ENCODE measurements at places on chromosomes 12 and 14. TPM values are rescaled to one million over a fixed set of nuclear protein-coding genes. Genes with fewer than 3 reads are reported as not detected.

- no peak for DNase-seq
Observed at GRCh38 chr12:68359674-68360073, 27.5 kb upstream of the MDM1 start.

Gene MYH6
- not detected for total RNA-seq

DNA sequence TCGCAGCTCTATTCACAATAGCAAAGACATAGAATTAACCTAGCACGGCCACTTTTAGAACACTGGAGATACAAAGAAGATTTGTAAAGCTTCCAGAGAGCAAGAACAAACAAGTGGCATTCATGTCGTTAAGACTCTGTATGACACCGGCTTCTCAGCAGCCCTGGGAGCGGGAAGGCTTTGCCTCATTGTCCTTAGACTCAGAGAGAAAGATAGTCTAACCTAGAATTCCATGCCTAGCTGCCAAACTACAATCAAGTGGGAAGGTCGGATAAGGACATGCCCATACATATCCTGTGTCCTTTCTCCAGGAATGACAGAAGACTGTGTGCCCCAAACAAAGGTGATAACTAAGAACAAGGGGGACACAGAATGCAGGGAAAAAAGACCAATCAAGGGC is 1038.3 kb downstream of the BCL11B start:
- DNase-seq: no peak

Gene CCDC184
- 5.2 TPM for total RNA-seq

DNA sequence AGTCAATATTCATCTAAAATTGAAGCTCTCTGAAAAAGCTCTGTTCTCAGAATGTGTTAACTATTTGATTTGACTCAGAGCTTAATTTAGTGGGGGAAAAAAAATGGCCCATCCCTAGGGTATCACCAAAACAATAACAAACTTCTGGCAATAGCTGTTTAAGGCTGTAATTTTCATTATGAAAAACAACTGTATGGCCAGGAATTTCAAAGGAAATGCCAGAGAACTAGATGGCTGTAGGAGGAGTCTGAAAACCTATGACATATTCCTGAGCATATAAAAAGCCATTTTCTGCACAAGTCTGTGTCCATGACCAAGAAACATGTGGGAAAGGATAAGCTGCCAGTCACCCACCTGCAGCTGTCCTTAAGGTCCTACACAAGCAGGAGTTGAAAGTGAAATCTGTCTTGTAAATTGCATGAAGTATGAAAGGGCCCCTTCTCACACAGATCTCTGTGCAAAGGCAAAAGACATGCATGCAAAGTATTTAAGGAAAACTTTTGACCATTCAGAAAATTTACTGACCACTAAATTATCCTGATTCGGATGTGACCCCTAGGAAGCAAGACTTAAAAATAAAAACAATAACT is 299.1 kb downstream of the BTG1 start:
- no peak for DNase-seq

GRCh38 chr12:104136577-104136976 is 1.4 kb downstream of the NFYB start:
- DNase-seq: no peak

Gene GPR65
- total RNA-seq: 3.0 TPM

Gene ADAMTS20
- not detected for total RNA-seq

DNA sequence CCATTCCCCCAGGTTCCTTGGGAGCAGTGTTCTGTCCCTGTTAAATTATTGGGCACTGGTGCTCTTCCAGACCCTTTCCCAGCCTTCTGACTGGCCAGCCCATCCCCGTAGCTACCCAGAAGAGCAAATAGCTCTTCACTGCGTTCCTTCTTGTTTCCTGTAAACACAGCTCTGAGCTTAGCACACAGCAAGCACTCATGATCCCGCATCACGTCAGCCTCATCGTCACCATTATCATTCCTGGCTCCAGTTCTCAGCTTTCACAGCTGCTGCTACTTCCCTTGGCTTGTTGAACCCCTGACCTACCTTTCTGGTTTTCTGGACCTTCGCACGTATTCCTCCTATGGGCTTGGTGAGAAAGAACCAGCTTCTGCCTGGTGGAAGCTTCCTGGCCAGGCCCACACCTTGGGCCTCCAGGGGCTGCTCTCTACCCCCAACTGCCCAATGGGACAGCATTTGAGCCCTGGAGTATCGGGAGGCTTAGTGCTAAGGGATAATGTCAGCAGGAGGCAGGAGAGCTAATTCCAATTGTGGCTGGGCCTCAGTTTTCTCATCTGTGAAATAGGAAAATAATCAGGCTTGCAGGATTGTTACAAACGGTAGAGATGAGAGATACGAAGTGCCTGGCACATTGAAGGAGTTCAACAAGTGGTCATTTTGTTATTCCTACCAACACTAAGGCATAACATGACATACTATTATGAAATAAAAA is 22.6 kb upstream of the PAPOLA start:
- DNase-seq: no peak

GRCh38 chr12:46798648-46799047 is 27.1 kb downstream of the SLC38A4 start:
- DNase-seq: no peak

GRCh38 chr14:102659797-102660196 is 67.3 kb downstream of the RCOR1 start:
- no peak for DNase-seq

Gene MGP
- 223 TPM for total RNA-seq

DNA sequence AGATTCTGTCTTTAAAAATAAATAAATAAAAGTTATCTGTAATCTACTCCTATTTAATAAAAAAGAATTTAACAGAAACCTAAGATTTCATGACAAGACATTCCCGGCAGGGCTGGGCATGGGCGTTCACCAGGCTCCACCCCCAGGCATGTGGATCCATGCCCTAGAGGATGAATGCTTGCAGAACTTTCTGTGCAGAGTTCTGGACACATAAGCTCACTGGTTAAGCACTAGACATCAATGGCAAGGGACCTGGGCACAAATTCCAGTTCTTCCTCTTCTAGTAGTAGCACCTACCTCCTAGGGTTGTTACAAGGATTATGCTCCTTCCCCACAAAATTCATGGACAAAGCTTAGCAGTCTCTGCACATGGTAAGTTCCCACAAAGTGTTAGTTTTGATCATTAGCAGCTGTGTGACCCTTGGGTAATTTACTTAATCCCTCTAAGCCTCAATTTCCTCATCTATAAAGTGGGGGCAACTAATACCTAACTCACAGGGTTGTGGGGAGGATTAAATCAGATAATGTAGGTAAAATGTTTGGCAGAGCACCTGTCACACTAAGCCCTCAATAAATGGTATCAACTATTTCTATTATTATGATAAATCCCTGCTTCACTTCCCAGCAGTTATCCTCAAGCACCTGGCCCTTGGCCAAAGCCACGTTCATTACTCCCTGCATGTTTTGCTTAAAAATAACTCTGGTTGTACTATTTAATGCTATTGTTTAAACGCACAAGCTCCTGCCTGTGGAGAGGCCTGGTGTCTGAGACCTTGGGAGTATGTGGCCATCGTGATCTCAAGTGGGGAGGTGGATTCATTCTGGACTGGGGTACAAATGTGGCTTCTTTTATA is 9.8 kb downstream of the GALNT6 start:
- DNase-seq: no peak

Gene DEGS2
- total RNA-seq: 149 TPM

Measured in mucosa of gallbladder (tissue), 1 donor.